ENCODE measurements at places on chromosomes 5 and 9.

DNA sequence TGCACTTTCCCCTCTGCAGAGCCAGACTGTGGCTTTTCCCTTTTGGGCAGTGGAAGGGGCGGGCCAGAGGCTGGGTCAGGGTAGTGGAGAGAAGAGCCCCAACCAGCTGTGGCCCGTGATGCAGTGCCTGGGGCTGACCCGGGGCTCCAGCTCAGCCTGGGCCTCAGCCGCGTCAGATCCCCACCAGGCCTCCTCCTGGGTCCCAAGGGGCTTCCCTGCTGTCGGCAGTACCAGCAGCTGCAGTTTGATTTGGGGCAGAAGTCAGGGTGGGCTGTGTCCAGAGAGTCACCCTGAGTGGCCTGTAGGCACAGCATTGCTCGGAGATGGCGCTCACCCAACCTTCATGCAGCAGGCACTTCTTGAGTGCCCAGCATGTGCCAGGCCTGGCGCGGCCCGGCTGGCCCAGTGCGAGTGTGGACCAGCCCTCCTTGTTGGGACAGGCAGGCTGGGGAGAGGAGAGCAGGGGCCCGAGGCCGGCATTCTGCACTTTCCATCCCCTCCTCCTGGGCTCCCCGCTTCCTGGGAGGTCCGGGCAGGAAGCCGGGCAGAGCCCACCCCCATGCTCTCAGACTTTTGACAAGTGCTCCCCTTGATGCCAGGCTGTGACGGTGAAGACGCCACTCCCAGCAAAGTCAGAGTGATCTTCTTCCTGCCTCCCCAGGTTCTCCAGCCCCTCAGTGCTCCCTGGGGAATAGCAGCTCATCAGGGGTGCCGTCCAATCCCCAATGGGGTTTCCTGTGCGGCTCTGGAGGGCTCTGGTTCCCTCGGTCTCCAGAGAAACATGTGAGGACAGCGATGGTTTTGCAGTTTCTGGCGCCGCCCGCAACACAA lies 88.3 kb upstream of the COL5A1 start:
- DNase-seq: no peak

DNA sequence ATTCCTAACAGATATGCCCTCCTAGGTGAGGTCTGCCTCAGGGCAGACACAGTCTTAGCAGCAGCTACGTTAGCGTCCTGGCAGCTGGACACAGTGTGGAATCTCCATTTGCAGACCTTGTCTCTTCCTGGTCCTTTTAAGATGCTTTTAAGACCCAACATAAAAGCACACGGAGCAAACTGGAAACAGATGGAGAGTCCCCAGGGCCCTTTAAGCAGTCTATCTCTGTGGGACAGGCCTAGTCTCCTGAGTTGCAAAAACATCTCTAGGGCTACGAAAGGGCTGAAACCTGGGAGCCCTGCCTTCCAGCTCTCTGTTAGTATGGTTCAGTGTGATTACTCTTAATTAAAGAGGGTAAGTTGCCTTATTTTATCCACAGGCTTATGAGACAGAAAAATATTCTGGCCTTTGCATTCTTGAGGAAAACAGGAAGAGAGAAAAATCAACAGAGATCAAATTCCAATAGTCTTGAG lies 66.0 kb upstream of the GNA14 start:
- DNase-seq: no peak

- no peak for DNase-seq
Observed at GRCh38 chr9:318646-319045, 104.0 kb downstream of the DOCK8 start.

GRCh38 chr5:145014109-145014508 lies 821.0 kb downstream of the PRELID2 start:
- DNase-seq: no peak

All from colonic mucosa (tissue), 4 donors.